ENCODE measurements at places on chromosomes 11 and 22. TPM values are rescaled to one million over a fixed set of nuclear protein-coding genes. Genes with fewer than 3 reads are reported as not detected.

RFPL3 gene
- not detected for polyA plus RNA-seq

SOX6 gene
- polyA plus RNA-seq = not detected

TMEM191B gene
- 0.69 TPM for polyA plus RNA-seq

FANCF gene
- 21.7 TPM for polyA plus RNA-seq

GRCh38 chr22:27307545-27308247 lies 493.9 kb downstream of the MN1 start:
- DNase-seq = no peak
- H3K4me1 ChIP-seq = no peaks in the 10 kb centered on the region
- H3K4me3 ChIP-seq = no peak overlapping the region
- H3K27me3 ChIP-seq = no peaks in the 10 kb centered on the region
- H3K27ac ChIP-seq = no peak overlapping the region
- H3K36me3 ChIP-seq = no peaks in the 10 kb centered on the region

DNA sequence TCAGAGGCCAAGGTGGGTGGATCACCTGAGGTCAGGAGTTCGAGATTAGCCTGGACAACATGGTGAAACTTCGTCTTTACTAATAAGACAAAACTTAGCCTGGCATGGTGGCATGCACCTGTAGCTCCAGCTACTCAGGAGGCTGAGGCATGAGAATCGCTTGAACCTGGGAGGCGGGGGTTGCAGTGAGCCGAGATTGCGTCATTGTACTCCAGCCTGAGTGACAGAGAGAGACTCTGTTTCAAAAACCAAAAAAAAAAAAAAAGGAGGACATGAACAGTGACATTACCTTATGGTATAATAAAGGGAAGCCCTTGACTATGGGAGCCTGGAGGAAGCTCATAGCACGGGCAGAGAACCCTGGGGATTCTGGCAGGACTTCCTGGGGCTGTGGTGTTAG lies 16.5 kb upstream of the PLEKHB1 start:
- no peak overlapping the region for H3K27ac ChIP-seq
- H3K27me3 ChIP-seq = no peaks in the 10 kb centered on the region
- DNase-seq = no peak
- no peaks in the 10 kb centered on the region for H3K4me1 ChIP-seq
- no peaks in the 10 kb centered on the region for H3K36me3 ChIP-seq

GRCh38 chr11:46565232-46565840 lies 28.5 kb downstream of the AMBRA1 start:
- H3K4me1 ChIP-seq = peaks cover 20% of the 10 kb centered on the region
- no peaks in the 10 kb centered on the region for H3K36me3 ChIP-seq
- no peak overlapping the region for H3K27ac ChIP-seq

- H3K36me3 ChIP-seq = no peaks in the 10 kb centered on the region
- H3K4me1 ChIP-seq = no peaks in the 10 kb centered on the region
- no peak for DNase-seq
Observed at GRCh38 chr11:130555251-130555841, 106.9 kb downstream of the ADAMTS15 start.

GRCh38 chr11:59394186-59394585 lies 32.0 kb downstream of the OR5A2 start:
- no peaks in the 10 kb centered on the region for H3K36me3 ChIP-seq
- H3K4me1 ChIP-seq = no peaks in the 10 kb centered on the region
- no peaks in the 10 kb centered on the region for H3K27me3 ChIP-seq
- no peak for DNase-seq

- H3K27ac ChIP-seq = no peak overlapping the region
- H3K36me3 ChIP-seq = no peaks in the 10 kb centered on the region
- no peak overlapping the region for H3K4me3 ChIP-seq
- H3K4me1 ChIP-seq = no peaks in the 10 kb centered on the region
- no peak for DNase-seq
Observed at GRCh38 chr11:78299000-78299710, 110.4 kb downstream of the USP35 start.

DNA sequence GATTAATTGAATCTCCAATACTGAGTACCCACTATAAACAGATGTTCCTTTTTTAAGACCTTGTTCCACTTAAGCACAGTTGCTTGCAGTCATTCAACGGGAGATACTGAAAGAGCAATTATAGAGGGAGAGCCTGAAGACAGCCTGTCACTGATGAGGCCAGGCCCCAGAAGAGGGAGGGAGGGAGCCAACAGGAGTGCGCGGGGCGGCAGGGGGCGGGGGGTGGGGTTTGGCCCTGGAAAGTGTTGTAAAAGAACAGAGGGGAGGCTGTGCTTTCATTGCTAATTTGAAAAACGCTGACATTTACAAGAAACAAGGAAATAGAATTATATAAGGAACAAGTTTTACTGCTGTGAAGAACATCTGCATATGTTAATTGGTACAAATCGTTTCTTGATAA lies 53.1 kb downstream of the MAP6 start:
- H3K36me3 ChIP-seq = no peaks in the 10 kb centered on the region
- DNase-seq = no peak
- peaks cover 2% of the 10 kb centered on the region for H3K27me3 ChIP-seq
- H3K4me3 ChIP-seq = no peak overlapping the region
- no peak overlapping the region for H3K27ac ChIP-seq
